Activated CD8-positive, alpha-beta memory T cell treated with anti-CD3 and anti-CD28 coated beads, Interleukin-2, amount 10 ng/mL, durations not matched to agents 7 days and 5 days (primary cell): ENCODE measurements at places on chromosomes 2 and 18. TPM values are rescaled to one million over a fixed set of nuclear protein-coding genes. Genes with fewer than 3 reads are reported as not detected.

MTLN gene
- 69.0 TPM for total RNA-seq

HOXD11 gene
- not detected for total RNA-seq

ANKRD30BL gene
- not detected for total RNA-seq

DNA sequence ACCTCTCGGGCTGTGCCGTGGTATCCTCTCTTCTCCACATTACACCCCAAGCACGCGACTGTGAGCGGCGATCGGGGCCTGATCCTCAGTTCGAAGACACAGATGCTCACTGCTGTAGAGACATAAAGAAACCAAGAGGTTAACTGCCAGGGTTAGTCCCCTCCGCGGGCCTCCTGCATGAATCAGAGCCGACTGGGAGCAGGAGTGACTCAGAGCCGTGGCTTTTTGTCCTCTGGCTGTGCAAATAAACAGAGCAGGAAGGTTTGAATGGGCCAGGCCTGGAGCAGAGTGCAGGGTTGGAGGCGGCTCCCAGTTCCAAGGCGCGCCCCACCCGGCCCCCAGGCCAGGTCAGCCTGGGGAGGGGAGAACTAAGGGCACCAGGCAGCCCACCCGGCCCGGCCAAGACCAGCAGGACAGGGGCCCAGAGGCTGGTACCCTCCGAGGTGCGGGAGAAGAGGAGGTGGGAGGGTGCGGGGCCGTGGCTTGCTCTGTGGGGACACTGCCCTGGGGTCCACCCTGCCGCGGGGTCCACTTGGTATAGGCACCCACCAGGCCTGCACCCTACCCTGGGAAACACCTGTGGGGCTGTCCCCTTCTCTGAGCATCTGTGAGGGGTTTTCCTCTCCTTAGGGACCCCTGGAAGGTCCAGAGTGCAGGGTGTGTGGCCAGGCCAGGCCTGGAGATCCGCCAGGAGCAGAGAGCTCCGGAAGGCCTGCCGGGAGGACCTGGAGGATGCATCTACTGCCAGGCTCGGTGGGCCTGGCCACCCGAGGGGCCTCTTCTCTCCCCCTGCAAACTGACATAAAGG lies 16.5 kb downstream of the TWIST2 start:
- H3K27ac ChIP-seq: no peak overlapping the region
- no peaks in the 10 kb centered on the region for H3K36me3 ChIP-seq
- peaks cover 3% of the 10 kb centered on the region for H3K27me3 ChIP-seq
- H3K4me3 ChIP-seq: no peak overlapping the region
- peak; percentile 44 for DNase-seq
- peaks cover 3% of the 10 kb centered on the region for H3K4me1 ChIP-seq

GRCh38 chr2:55146263-55146662 lies 85.8 kb downstream of the CLHC1 start:
- H3K36me3 ChIP-seq: peaks cover 5% of the 10 kb centered on the region
- H3K27ac ChIP-seq: no peak overlapping the region
- no peak overlapping the region for H3K4me3 ChIP-seq
- DNase-seq: no peak

DNA sequence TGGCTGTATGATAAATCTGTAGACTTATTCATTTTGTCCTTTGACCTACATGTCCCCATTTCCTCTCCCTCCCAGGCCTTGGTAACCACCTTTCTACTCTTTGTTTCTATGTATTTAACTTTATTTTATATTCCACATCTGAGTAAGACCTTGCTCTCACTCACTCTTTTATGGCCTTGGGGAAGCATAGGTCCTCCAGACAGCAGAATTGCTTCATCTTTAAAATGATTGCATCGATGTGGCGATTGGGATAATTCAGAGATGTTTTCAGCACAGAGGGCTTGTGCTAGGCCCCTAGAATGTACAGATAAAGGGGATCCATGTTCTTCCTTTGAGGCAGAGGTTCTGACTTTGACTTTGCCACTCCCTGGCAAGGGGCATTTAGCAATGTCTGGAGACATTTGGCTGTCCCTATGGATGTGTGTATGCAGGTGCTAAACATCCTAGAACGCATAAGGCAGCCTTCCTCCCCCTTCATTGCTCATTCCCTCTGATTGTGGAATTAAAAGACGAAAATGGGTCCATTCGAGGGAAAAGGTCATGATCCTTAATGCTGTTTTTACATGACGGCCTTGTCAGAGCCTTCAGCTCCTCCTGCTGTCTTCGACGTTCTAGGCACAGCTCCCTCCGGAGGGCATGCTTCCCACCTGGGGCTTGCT lies 1.2 kb upstream of the GPR39 start:
- H3K4me1 ChIP-seq: no peaks in the 10 kb centered on the region
- no peaks in the 10 kb centered on the region for H3K36me3 ChIP-seq
- no peak overlapping the region for H3K27ac ChIP-seq
- H3K4me3 ChIP-seq: no peak overlapping the region

DNA sequence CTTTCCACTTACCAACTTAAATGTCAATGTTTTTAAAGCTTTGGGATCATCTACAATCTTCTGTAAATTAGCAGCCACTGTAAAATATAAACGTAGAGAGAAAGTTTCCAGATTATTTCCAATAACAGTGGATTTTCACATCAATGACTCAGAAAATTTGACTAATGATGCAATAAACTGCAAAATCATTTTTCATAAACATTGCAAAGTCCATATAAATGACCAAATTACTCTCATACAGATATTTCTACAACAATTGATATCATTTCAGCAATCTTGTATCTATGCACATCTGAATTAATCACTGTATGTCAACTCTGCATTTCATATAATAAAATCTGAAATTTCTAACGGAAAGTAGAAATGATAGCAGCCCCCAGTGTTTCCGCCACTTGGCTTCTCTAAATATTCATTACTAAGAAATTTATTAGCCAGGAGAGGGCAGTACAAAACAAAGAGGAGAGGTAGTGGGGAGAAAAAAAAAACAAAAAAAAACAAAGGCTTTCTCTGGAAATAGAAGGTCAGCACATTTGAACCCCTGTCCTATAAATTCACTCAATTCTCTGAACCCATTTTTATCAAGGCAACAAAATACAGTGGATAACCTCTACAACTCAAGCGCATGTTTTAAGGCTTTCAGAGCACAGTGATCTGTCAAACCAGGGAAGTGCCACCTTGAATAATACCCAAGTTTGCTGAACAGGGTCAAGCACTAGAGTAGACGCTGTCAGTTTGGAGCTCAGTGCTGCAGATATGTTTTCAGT lies 282.6 kb downstream of the STK39 start:
- H3K4me1 ChIP-seq: peaks cover 17% of the 10 kb centered on the region
- no peak for DNase-seq
- no peak overlapping the region for H3K4me3 ChIP-seq
- no peaks in the 10 kb centered on the region for H3K27me3 ChIP-seq
- no peak overlapping the region for H3K27ac ChIP-seq
- peaks cover 9% of the 10 kb centered on the region for H3K36me3 ChIP-seq

- DNase-seq: no peak
- peaks cover 1% of the 10 kb centered on the region for H3K36me3 ChIP-seq
These were observed 201.1 kb downstream of the SPP2 start for GRCh38 chr2:234251326-234252271.

GRCh38 chr2:134402410-134402809 lies 148.5 kb downstream of the MGAT5 start:
- peaks cover 6% of the 10 kb centered on the region for H3K36me3 ChIP-seq
- no peak overlapping the region for H3K4me3 ChIP-seq
- H3K4me1 ChIP-seq: peaks cover 2% of the 10 kb centered on the region
- H3K27ac ChIP-seq: no peak overlapping the region

DNA sequence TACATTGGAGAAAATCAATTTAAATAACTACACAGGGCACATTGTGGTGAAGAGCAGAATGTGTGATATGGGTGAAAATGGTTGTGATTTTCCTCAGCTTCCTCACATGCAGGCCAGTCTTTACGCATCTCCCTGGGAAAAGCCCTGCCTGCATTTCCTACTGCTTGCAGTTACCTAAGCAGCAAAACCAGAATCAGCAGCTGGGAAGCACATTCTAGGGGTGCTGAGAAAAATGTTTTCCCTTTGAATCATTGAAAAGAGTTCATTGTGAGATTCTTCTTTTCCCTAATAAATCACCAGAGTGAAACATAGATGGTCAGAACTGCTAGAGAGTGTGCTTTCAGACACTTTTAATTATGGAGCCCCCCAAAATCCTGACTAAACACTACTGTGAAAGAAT lies 656.0 kb downstream of the TDRD15 start:
- no peaks in the 10 kb centered on the region for H3K36me3 ChIP-seq
- no peak for DNase-seq
- no peaks in the 10 kb centered on the region for H3K4me1 ChIP-seq
- H3K27me3 ChIP-seq: no peaks in the 10 kb centered on the region
- H3K4me3 ChIP-seq: no peak overlapping the region

DNA sequence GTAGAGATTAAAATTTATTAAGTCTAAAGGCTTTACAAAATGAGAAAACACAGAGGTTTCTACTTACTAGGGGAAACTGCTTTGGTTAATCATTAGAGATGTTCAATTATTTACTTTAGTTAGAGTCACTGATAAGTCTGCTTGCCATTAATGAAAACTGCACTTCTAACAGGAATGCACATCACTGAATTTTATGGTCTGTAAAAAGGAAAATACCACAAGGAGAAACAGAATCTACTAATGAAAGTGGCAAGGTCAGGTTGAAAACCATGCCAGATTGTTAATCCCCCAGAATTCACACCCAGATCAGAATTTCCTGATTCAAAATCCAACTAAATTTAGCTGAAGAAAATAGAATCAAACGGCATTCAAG lies 90.5 kb upstream of the GRB14 start:
- no peak overlapping the region for H3K4me3 ChIP-seq
- no peaks in the 10 kb centered on the region for H3K36me3 ChIP-seq
- no peak for DNase-seq
- no peak overlapping the region for H3K27ac ChIP-seq

DNA sequence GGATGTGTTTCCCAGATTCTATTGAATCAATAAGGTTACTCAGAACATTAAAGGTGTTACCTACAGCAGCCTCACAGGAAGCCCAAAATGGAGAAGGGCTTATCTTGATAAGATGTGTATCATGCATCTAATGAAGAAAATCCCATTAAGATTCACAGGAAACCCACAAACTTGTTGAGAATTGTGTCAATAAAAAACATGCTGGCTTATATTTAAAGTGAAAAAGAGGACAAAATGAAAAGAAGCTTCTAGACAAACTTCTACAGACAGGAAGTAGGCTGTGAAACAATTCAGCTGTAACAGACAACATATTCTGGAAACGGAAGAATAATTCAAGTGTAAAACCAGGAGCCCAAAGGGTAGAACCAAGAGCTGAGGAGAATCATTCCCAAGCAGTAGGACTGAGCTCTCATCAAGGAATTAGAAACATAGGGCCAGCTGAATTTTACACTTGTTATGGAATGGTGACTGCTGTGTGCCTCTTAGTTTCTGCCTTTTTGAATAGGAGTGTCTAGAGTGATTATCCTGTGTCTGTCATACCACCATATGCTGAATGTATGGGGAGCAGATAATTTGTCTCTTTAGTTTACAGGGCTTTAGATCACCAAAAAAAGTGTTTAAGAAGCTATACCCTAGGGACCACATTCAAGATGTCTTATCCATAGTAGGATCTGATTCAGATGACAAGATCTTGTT lies 9.6 kb downstream of the IMMT start:
- peak overlapping the region; percentile 89 for H3K27ac ChIP-seq
- H3K27me3 ChIP-seq: no peaks in the 10 kb centered on the region
- H3K4me1 ChIP-seq: peaks cover 72% of the 10 kb centered on the region
- DNase-seq: no peak
- peak overlapping the region; percentile 46 for H3K4me3 ChIP-seq
